ENCODE measurements at places on chromosomes 16 and 17.
A peak's percentile ranks its signal among the peaks of the same experiment; 100 is the strongest.

- DNase-seq = no peak
These were observed 313.7 kb downstream of the MAF start for GRCh38 chr16:79286646-79287423.

DNA sequence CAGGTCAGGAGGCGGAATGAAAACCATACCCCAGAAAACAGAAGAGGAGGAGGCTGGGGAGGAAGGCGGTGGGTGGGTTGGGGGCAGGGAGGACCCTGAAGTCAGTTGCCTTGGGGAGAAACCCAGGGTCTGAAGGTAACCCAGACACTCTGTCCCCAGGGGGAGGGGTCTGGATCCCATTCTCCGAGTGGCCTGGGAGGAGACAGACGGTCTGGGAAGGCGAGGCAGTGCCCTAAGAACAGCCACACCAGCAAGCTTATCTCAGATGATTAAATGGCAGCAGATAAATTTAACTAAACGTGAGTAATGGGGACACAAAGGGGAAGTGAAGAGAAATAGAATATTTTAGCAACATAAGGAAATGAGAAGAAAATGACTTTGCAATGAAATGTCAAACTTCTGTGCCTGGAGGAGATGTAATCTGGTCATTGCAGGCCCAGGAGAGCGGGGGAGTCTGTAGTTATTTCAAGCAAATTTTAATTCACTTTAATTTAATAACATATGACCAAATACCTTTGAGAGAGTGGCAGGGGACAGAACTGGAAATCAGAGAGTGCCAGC is 21.4 kb upstream of the ZFP90 start:
- DNase-seq = no peak

DNA sequence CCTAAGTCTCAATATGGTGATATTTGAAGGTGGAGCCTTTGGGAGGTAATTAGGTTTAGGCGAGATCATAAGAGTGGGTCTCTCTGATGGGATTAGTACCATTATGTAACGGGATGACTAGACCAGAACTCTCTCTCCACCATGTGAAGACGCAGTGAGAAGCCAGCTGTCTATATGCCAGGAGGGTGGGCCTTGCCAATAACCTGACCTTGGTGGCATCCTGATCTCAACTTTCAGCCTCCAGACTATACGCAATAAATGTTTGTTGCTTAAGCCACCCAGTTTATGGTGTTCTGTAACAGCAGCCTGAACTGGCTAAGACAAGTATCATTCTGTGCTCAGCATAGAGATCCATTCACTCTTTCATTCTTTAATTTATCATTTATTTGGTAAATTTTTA is 167.2 kb upstream of the CDH11 start:
- no peak for DNase-seq

- DNase-seq = no peak
These were observed 124.3 kb downstream of the NPIPB5 start for GRCh38 chr16:22634954-22635353.

DNA sequence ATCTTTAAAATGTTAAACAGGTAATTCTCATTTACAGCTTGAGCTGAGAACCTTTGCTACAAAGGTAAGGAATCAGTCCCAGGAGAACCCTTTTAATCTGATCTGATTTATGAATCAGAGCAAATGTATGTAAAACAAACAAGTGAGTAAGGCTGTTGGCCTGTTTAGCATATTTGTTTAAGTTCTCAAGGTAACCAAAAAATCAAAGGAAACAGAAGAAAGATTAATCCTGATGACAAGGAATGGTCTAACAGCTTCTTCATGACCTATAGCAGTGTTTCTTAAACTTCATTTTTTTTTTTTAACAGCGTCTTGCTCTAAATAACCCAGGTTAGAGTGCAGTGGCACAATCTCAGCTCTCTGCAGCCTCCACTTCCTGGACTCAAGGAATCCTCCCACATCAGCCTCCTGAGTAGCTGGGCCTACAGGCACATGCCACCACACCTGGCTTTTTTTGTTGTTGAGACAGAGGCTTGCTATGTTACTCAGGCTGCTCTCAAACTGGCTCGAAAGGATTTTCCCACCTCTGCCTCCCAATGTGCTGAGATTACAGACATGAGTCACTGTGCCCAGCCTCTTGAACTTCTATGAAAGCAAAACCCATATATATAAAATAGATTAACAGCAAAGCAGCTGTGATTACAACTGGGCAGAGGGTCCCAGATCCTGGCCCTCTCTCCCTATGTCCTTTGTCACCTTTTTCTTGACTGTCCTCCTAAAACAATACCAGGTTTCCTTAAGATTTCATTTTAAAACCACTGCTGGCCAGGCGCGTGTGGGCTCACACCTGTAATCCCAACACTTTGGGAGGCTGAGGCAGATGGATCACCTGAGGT is 5.1 kb upstream of the JPT1 start:
- peak; percentile 22 for DNase-seq

DNA sequence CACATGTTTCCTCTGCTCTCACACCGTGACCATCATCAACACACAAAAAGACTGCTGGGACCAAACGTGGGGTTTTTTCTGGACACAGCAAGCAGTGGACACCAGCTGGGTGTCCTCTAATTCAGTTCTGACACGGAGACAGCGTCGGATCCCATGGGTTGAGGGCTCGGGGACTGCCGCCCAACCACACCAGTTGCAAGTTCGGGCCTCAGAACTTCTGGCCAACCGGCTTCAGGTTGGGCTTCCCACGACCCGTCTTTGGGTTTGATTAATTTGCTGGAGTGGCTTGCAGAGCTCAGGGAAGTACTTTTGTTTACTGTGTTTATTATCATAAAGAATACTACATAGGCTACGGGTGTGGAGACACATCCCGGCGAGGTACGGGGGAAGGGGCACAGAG is 97.8 kb downstream of the BANP start:
- DNase-seq = no peak

- DNase-seq = peak; percentile 89
These were observed 10.3 kb upstream of the MSL1 start for GRCh38 chr17:40111221-40112128.

Data from fibroblast of skin of back (primary cell).